CD4-positive, alpha-beta T cell (primary cell): ENCODE measurements at places on chromosomes 11 and 22. TPM values are rescaled to one million over a fixed set of nuclear protein-coding genes. Genes with fewer than 3 reads are reported as not detected.
A peak's percentile ranks its signal among the peaks of the same experiment; 100 is the strongest.

Gene MS4A15
- not detected for total RNA-seq

Gene CLMP
- 0.19 TPM for total RNA-seq

DNA sequence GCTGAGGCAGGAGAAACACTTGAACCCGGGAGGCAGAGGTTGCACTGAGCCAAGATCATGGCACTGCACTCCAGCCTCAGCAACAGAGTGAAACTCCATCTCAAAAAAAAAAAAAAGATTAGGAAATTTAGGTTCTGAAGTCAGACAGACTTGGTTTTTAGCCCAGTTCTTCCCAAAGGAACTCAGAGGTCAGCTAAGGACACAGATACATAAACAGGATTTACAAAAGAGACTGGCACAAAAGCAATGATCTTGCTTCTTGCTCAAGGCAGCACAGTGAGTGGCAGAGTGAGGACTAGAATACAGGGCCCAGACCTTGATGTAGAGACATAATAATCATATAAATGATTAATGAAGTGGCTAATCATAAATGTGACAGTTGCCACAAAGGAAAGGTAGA is 25.4 kb upstream of the RRAS2 start:
- H3K27ac ChIP-seq = no peak overlapping the region
- DNase-seq = no peak
- no peak overlapping the region for H3K4me3 ChIP-seq
- peaks cover 4% of the 10 kb centered on the region for H3K27me3 ChIP-seq
- peaks cover 4% of the 10 kb centered on the region for H3K4me1 ChIP-seq
- no peaks in the 10 kb centered on the region for H3K36me3 ChIP-seq

GRCh38 chr11:60994541-60995080 is 23.1 kb downstream of the CD6 start:
- H3K4me1 ChIP-seq = peaks cover 85% of the 10 kb centered on the region
- peak overlapping the region; percentile 1 for H3K4me3 ChIP-seq
- H3K36me3 ChIP-seq = peaks cover 77% of the 10 kb centered on the region
